Tibial nerve (tissue), 4 donors: ENCODE measurements at places on chromosomes 3 and 15. TPM values are rescaled to one million over a fixed set of nuclear protein-coding genes. Genes with fewer than 3 reads are reported as not detected.

Gene CHRM5
- total RNA-seq: 0.98 TPM

Gene SLC9A9
- 7.6 TPM for total RNA-seq

Gene ZWILCH
- total RNA-seq: 4.1 TPM

Gene CLDN18
- total RNA-seq: not detected

Gene SUMF1
- 49.2 TPM for total RNA-seq

Gene APBA2
- total RNA-seq: 4.8 TPM

Gene NANOGP8
- 9.4 TPM for total RNA-seq

Gene ROBO2
- total RNA-seq: 3.3 TPM
